EH (cell line): ENCODE measurements at places on chromosomes 11 and 22.

- DNase-seq, result peak; percentile 55
These were observed 35.2 kb downstream of the PPP2R1B start for GRCh38 chr11:111730871-111731591.

DNA sequence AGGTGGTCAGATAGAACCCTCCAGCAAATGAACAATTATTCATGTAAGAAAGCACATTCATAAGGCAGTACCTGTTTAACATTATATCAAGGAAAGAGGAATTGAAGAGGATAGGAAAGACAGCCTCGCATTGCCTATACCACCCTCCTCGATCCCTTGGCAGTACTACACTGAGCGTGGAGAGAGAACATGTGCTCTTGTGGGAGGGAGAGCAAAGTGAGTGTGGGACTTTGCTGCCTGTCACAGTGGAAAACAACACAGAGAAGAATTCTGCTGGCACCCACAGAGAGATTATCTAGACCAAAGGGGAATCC is 17.5 kb upstream of the DDX10 start:
- no peak for DNase-seq

GRCh38 chr11:61899146-61899841 is 7.9 kb upstream of the FADS3 start:
- DNase-seq, result peak; percentile 66

- DNase-seq, result no peak
These were observed 17.1 kb downstream of the SYT9 start for GRCh38 chr11:7268758-7269157.

DNA sequence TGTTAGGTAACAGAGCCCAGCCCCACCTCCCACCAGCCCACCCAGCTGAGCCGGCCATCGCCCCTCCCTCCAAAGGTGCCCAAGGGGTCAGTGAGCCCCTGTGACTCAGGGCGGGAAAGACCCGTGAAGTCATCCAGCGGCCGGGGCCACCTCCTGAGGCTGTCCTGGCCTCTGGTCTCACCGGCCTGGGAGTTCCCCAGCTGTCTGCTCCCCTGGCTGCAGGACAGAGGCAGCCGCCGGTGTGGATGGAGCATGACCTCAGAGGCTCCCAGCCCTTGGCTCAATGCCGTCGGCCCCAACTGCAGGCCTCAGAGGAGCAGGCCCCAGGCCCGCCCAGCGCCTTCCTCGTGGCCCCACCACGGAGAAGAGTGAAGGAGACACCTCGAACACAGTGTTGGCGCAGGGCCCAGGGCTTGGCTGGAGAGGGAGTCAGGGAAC is 28.7 kb downstream of the RPL3 start:
- no peak for DNase-seq

DNA sequence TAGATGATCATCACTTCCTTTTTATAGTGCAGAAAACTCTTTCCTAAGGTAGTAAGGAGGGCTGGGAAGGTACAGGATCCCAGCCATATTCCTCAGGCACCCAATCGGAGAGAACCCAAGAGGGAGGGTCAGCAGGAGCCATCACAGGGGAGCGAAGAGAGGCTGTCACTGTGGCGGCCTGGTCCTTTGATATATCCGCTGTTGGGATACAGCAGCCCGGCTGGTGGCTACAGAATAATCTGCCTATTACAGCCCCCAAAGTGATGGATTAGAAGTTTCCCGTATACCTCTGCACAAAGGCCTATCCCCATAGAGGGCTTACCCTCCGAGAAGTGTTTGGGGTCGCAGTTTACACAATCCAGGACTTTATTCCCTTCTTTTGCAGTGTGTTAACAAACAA is 48.5 kb downstream of the OR4D9 start:
- DNase-seq, result no peak

GRCh38 chr11:35967042-35967441 is 23.2 kb downstream of the LDLRAD3 start:
- DNase-seq, result no peak

- DNase-seq, result no peak
These were observed 5.5 kb downstream of the TMEM218 start for GRCh38 chr11:125105926-125106325.
